Endothelial cell of coronary artery (primary cell): ENCODE measurements at places on chromosomes 1 and 21. TPM values are rescaled to one million over a fixed set of nuclear protein-coding genes. Genes with fewer than 3 reads are reported as not detected.

Gene ICOSLG
- 0.54 and 1.3 TPM in 2 replicates for total RNA-seq

Gene WLS
- 126 and 128 TPM in 2 replicates for total RNA-seq

Gene KRTAP19-1
- total RNA-seq: not detected in 2 replicates

Gene IL22RA1
- total RNA-seq: under 0.01 TPM in 1 of 2 replicates, not detected in the other

Gene CASQ2
- not detected in 2 replicates for total RNA-seq

Gene ARHGAP30
- under 0.01 TPM in 1 of 2 replicates, not detected in the other for total RNA-seq

Gene PRPF38A
- total RNA-seq: 8.9 and 9.4 TPM in 2 replicates
